ENCODE measurements at places on chromosomes 12 and 14.

DNA sequence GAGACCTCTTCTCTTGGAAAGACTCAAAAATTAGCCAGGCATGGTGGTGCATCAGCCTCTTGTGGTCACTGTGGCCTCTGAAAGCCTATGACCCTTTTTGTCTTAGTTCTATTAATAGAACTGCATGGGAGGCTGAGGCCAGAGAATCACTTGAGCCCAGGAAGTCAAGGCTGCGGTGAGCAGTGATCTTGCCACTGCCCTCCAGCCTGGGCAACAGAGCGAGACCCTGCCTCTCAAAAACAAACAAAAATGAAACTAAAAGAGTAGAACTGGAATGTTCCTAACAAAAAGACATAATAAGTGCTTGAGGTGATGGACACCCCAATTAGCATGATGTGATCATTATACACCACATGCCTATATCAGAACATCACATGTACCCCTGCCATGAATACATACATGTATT is 197.0 kb upstream of the EEA1 start:
- no peak for DNase-seq

DNA sequence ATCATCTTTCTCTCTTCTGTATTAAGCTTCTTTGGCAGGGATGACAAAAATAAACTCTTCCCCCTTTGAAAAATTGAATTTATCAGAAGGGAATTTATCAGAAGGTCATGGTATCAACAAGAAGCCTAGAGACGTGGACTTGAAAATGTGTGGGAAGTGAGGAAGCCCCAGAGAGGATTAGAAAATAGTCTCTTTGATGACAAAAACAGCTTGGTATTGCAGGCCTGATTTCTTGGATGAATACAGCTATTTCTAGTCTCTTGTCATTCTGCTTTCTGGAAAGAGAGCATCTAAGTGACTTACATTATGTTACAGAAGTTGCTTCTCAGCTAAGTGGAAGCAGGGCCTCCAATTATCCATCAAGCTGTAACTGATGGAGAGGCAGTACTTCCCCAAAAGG is 111.1 kb downstream of the KITLG start:
- no peak for DNase-seq

DNA sequence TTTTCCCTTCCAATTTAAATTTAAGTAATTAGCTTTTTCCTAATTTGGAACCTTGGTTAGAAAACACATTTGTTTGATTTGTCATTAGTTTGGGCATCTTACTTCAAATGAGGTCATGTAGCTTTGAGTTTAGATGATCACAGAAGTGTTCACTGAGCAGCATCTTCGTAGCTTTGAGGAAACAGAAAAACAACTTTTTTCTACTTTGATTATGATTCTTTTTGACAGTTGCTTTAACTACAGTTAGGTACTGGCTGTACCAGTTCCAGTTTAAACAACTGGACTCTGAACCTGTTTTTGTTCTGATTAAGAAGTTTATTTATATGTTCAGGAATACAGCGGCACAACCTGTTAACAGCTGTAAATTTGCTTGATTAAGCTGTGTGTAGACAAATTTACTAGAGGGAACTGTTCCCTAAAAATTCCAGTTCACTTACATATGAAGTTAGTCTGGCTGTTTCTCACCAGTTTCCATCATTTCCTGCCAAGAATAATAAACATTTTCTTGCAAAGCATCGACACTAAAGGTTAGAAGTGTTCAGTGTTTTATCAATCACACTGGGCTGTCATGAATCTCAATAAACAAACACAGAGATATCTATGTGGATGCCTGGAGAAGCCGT is 191.9 kb downstream of the RAD51B start:
- DNase-seq = no peak

DNA sequence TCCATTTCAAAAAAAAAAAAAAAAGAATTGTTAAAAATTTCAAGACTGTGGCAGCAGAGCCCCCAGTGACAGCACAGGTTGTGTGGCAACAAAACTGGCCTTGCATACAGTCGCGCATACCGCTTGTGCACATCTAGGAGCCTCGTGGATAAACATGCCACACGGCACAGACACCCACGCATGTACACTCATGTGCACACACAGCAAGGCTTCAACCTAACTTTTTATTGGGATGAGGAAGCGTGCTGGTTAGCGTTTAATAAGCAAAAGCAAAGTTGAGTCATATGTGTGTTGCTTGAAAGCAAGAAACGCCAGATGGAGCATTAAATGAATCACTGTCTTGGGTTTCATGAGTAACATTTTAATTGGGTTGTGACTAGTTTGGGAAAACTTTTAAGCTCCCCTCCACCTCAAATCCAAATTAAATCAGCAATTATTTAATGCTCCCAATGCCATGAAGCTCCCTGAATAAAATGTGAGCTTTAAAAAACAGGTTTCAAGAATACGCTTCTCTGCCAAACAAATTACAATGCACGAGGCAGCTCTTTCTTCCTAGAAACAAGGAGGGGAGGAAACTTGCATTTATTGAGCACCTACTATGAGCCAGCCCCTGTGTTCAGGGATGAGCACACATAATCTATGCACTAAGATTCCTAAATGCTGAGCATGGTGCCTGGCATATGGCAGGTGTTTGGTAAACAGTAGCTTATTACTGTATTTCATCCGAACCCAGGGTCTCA is 35.7 kb upstream of the EML1 start:
- peak; percentile 91 for DNase-seq

GRCh38 chr14:32738206-32738871 is 200.3 kb upstream of the NPAS3 start:
- DNase-seq = no peak

GRCh38 chr14:70152704-70153103 is 36.0 kb downstream of the SLC8A3 start:
- DNase-seq = no peak

DNA sequence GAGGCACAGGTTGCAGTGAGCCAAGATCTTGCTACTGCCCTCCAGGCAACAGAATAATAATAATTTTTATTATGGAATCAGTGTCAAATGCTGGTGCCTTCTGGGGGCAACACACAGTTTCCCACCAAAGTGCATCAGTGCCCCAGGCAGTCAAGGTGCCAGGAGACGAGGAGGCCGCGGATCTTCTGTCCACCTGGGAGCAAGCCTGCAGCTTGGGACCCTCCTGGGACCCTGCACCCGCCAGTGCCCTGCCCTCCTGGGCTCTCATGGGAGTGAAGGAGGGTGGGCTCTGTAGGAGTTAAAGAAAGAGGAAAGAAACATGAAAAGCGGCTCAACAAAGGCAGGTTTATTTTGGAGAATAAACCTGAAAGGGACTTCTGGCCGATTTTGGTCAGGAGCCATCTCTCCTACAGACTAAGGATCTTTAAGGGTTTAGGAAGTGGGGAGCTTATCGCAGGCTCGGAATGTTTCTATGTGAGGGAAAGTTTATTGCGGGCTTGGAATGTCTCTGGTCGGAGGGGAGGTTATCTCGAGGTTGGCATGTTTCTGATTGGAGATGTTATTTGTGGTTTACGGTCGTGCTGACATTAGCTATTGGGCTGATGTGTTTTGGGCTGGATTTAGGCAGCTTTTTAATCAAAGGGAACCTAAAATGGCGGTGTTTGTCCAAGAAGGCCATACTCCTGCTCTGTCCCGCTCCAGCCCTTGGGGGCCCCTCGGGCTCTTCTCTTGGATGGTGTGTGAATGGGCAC is 1.1 kb upstream of the ASPG start:
- no peak for DNase-seq

DNA sequence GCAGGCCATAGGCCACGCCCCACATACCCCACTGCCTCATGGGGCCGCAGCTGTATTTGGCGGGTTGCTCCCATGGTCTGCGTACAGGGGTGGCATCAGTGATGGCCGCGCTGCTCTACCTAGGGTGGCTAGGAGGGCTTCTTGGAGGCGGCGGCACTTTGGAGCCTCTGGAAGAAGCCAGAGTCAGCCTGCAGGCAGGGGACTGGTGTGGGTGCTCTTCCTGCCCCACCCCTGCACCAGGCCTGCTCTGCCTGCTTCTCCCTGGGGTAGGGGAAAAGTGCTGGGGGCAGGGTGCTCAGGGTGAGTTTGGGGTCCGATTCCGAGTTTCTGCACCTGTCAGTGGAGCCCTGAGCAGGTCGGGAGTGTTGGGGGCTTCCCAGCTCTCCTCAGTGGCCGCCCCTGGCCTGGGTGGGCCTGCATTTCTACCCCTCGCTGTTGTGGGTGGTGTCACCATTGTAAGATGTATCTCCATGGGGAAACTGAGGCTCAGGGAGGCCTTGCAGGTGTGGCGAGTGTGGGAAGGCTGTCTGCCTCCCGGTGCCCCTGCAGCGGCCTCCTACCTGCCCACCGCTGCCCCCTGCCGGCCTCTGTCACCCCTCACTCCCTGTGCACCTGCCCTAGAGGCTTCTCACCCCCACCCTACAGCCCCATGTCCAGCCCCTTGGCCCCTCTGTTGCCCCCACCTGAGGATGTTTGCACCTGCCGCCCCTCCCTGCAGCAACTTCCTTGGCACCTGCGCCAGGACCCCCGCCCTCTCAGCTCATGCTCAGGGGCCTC is 5.5 kb downstream of the CEP170B start:
- no peak for DNase-seq

GRCh38 chr12:54082397-54082892 is 28.8 kb downstream of the HOXC4 start:
- no peak for DNase-seq

DNA sequence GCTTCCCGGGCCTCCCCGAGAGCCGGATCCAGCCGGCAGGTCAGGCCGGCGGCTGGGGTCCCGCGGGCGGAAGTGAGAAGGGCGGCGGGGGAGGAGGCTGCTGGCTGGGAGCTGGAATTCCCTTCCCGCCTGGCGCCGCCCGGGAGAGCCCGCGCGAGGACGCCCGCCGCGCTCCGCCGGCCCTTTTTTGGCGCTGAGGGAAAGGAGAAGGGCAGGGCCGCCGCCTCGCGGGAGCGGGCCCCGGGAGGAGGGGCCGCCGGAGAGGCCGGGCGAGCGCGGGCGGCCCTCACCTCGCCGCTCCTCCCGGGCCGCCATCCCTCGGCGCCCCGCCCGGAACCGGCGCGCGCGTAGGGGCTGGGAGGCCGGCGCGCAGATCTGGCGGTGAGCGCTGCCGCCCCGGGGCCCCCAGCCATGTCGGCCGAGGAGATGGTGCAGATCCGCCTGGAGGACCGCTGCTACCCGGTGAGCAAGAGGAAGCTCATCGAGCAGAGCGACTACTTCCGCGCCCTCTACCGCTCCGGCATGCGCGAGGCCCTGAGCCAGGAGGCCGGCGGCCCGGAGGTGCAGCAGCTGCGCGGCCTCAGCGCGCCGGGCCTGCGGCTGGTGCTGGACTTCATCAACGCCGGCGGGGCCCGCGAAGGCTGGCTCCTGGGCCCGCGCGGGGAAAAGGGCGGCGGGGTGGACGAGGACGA is at the start of the genes KLHL42 and MANSC4:
TSS of gene KLHL42 (plus strand) at position 314 of the 692 bp plus-strand sequence. CDS start at position 412, 98 bp downstream.
TSS of gene MANSC4 (minus strand) at position 317 of the 692 bp plus-strand sequence. CDS start 8,960 bp downstream, outside the sequence.
- peak; percentile 41 for DNase-seq

DNA sequence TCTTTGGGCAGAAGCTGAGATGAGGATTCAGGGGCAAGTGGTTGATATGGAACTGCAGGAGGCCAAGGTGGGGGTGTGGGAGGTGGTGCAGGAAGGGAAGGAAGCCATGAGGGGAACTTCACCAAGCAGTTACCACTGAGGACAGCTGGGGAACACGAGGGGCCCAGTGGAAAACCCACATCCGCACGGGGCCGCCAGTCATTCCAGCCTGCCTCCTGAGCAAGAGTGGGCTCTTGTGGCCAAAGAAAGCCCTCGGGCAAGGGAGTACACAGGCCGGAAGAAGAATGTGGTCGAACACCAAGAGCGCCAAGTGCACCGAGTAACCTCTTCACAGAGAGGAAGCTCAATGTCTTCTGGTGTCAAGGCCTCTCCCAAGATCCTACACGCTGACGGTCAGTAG is 252.2 kb upstream of the FOXN3 start:
- DNase-seq = no peak

DNA sequence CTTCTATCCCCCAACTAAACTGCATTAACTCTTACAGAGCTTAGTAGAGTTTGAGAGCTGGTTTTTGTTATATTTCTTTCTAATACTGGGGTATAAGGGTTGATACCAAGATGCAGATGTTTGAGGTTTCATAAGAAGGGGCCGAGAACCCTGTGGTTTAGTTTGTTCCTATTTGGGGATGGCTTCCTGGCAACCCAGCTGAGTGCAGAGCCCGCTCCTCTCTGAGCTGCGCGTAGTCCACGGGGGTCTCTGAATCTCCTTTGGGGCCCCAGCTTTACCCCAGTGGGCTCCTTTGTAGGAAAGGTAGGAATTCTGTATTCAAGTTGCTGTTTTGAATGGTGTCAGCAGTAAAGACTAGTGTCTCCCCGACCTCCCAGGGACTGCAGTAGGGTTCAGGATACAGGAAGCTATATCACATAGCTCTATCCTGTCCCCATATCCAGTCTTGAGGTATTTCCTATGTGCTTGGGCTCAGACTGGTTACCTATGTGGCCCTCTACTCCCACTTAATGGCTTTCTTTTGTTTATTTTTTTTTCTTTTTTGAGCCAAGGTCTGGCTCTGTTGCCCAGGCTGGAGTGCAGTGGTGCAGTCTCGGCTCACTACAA is 25.4 kb downstream of the PLXNC1 start:
- DNase-seq = no peak

GRCh38 chr14:61388173-61388975 is 67.0 kb downstream of the PRKCH start:
- DNase-seq = no peak

DNA sequence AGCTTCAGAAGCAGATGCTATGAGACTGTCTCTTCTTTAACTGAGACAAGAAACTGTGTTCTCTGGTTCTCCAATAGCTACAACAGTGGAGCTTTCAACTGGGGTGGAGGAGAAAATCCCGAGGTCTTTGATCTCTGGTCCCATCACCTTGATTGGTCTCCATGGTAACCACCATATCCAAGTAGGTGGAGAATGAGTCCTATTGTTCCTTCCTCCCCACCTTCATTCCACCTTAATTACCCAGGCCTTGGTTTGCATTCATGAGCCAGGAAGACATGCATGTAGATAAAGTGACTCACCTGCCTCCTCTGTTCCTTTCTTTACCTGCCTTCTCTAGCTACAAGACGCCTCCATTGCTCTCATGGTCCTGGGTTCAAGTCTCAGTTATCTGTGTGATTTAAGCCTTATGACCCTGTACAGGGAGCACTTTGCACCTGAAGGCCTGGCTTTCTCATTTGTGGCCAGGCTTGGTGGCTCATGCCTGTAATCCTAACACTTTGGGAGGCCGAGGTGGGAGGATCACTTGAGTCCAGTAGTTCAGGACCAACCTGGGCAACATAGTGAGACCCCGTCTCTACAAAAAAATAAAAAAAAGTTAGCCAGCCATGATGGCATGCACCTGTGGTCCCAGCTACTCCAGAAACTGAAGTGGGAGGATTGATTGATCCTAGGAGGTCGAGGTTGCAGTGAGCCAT is 157.7 kb upstream of the TBX3 start:
- DNase-seq = no peak

DNA sequence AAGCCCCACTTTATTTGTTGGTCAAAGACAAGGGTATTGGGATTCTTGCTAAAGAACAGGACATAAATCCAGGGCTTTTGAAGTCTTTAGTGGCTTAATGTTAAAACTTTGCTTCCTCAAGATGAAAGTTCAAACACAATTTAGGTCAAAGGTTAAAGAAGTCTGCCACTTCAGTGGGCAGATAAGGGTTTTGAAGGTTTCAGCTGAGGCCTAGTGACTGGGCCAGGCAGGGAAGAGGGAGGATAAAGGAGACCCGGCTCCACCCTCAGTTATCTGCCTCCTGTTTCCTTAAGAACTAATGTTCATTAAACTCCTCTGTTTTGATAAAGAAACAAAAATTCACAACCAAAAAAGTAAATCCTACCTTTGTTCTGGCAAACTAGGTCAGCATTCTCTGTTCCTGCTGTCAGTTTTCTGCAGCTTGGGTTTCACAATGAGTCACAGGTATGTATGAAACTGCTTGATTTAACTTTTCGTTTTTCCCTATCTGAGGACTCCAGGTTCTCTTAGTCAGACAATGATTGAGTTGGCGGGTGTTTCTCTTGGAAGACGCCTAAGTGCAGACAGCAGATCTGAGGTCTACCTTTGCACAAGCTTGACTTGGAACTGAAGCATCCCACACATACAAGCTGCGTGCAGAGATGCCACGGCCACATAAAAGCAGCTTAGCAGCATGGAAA is 208.3 kb downstream of the EXOC5 start:
- no peak for DNase-seq
